ENCODE measurements at places on chromosomes 7 and 10. TPM values are rescaled to one million over a fixed set of nuclear protein-coding genes. Genes with fewer than 3 reads are reported as not detected.

DNA sequence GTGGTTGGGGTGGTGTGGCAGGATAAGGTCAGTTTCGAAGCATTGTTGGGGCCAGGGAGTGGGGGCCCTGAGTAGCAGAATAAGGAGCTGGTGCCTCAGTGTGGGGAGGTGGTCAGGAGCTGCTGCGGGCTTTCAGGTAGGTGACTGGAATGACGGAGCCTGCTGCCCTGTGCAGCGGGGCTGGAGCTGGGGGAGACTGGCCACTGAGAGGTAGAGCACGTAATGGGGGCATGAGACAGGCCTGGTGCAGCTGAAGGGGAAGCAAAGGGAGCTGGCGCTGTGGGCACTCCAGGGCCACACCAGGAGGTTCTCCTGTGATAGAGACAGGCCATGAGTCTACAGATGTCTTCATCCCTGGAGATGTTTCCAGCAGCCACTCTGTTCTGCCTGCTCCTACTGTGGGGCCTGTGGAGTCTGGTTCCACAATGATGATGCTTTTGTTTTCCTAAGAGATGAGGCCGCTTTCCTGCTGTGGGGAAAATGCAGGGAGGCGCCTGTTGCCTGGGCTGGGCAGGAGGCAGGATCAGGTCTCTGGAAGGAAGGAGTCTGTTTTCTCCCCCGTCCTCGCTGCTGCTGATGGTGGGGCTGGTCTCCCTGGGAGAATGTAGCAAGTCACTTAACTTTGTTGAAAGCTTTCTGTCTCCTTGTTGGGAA lies 31.1 kb downstream of the NUB1 start:
- no peak for DNase-seq

DNA sequence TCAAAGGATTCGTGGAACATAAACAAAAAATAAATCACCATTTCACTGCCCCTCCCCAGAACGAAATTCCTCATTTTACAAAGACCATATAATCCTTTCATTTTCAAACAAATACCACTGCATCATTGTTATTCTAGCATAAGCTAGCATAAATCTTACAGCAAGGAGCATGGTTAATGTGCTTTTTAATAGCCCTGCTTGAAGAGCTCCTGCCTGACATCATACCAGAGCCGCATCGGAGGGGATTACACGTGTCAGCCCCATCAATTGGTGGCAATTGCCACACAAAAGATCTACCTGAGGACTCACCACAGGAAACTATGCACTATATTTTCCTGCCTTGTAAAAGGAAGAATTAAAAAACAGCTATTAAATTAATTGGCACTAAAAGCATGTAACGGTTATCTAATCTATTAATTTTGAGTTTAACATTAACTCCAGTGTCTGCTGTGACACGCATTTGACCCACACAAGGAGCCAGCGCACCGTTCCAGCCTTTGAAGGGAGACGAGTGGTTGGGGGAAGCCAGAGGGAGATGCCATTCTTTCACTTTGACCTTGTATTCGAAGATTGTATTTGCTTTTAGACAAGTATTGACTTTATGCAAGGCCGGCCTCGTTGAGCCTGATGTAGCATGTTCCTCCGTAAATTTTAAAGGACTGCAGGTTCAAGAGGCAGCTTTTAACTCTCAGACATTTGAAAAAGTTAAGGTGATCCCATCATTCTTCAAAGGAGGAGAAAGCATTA lies 261.1 kb upstream of the RNF32 start:
- no peak for DNase-seq

DNA sequence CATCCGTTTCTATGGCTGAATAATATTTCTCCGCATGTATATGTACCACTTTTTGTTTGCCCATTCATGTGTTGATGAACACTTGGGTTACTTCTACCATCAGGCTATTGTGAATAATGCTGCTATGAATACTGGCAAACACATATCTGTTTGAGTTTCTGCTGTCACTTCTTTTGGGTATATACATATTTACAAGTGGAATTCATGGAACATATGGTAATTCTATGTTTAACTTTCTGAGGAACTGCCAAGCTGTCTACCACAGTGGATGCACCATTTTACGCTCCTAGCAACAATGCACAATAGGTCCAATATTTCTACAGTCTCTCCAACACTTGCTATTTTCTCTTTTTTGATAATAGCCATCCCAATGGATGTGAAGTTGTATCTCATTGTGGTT lies 5.5 kb upstream of the ZNF488 start:
- DNase-seq: no peak

The BAG3 gene
- 60.7 TPM for total RNA-seq

The PKD2L1 gene
- not detected for total RNA-seq

All from foreskin keratinocyte (primary cell).